ENCODE measurements at places on chromosomes 2 and 18.
A peak's percentile ranks its signal among the peaks of the same experiment; 100 is the strongest.

GRCh38 chr2:16130541-16130880, 190.2 kb downstream of the MYCN start:
- no peak for DNase-seq

GRCh38 chr2:187349326-187349944, 98.6 kb downstream of the CALCRL start:
- no peak for DNase-seq

- no peak for DNase-seq
Observed at GRCh38 chr2:42762155-42762554, 1.8 kb downstream of the OXER1 start.

DNA sequence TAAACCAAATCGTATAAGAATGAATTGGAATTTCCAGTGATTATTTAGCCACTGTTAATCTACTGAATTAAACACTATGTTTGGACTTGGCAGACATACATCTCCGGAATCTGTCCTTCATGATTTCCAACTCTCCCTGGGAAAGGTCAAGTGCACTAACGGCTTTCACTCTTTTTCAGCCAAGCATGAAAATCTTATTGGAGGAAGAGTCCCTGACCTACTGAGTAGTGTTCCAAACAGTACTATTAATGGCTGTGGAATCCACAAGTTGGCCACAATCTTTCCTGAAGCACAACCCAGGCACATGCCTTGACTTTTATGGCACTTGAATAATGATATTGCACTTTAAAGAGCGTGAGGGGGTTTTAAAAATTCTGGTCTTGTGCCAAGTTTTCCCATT, 318.9 kb upstream of the RND3 start:
- DNase-seq: no peak

GRCh38 chr2:6196449-6196848, 504.3 kb downstream of the SOX11 start:
- DNase-seq: no peak

DNA sequence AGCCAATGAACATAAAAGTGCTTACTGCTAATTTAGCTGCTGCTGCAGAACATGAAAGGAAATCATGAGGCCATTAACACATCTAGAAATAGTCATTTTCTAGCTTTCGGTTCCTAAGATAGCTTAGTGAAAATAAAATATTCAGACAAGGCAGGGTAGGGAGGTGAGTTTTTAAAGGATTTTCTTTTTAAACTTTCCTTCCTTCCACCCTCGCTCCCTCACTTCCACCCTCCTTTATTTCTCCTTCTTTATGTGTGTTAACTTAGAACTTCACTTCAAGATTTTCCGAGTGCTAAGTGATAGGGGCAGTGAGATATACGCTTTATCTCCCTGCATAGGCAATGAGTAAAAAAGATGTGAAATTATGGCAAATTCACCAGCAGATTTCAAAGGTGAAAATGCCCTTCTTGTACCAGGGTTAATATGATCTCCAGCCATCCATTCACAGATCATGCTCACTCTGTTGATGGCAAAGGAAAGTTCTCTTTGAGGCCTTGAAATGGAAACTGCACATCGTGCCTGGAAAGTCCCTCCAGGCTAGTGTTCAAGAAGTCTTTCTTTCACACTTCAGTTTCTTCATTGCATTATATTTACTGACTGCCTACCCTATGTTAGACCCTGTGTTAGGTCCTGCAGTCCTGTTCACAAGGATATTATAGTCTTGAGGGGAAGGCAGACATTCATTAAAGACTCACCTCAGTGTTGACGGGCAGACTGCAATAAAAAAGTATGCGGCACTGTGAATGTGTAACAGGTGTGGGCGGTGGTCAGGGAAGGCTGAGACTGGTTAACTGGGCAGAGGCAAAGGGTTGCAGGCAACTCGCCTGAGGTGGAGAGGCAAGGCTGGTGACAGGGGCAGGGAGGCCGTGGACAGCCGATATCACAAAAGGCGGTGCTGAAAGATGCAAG, 200.8 kb downstream of the PLCL1 start:
- no peak for DNase-seq

GRCh38 chr2:155023674-155024073, 325.2 kb downstream of the KCNJ3 start:
- DNase-seq: no peak

DNA sequence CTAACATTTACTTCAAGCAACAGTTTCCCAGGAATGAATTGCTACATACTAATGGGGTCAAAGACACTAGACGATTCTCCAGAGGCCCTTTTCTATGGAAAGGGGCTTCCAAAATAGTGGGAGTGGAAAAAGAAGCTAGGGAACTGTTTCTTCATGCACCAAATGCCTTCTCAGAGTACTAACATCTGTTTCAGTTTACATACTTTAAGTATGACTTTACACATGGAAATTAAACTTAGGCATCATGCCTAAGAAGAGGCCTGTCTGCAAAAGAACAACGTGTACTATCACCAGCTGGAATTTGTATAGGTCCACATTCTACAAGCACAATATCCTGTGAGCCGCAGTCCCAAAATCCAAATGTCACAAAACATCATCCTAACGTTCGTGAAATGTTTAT, 29.4 kb upstream of the WDR75 start:
- no peak for DNase-seq

DNA sequence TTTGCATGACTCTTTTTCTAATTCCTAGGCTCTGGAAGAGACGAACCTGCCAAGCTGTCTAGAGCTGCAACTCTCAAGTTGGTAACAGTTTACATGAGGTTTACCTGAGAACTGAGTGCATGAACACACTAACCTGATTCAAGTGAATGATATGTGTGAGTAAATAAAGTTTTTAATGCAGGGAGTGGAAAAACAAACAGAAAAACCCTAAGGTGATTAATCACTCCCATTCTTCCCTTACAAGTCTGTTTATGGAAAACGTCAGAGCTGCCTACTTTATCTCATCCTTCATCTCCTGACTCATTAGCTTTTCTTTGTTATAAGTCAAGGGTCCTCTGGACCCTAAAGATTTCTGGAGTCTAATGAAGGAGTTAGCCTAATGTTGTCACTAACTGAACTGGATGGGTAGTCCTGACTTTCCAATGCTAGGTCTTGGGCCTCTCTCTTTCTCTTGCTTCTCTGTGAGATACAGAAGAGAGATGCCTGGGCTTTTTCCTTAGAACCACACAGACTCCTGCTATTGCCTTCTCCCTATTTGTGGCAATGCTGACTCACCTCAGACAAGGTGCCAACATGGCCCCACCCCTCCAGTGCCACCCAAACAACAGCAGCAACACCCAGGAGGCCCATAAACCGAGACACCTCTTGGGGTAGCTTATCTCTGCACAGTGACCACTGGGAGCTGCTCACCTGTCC, 952.4 kb downstream of the EPHA4 start:
- DNase-seq: no peak

DNA sequence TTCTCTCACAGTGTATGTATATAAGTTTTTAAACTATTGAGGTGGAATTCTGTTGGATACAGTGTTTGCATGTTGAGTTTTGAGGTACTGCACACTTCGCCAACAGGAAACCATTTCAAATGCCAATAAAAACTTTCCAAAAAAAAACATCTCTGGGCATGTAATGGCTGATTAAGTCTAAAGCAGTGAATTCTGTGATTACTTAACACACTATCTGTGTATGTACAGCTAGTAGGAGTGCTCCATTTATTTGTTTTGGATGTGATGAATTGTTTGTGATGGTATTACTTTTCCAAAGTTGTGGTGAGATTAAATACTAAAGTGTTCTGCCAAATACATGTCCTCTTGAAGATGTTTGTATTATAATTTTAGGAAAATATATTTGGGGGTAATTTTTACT, 31.1 kb downstream of the MMADHC start:
- no peak for DNase-seq

DNA sequence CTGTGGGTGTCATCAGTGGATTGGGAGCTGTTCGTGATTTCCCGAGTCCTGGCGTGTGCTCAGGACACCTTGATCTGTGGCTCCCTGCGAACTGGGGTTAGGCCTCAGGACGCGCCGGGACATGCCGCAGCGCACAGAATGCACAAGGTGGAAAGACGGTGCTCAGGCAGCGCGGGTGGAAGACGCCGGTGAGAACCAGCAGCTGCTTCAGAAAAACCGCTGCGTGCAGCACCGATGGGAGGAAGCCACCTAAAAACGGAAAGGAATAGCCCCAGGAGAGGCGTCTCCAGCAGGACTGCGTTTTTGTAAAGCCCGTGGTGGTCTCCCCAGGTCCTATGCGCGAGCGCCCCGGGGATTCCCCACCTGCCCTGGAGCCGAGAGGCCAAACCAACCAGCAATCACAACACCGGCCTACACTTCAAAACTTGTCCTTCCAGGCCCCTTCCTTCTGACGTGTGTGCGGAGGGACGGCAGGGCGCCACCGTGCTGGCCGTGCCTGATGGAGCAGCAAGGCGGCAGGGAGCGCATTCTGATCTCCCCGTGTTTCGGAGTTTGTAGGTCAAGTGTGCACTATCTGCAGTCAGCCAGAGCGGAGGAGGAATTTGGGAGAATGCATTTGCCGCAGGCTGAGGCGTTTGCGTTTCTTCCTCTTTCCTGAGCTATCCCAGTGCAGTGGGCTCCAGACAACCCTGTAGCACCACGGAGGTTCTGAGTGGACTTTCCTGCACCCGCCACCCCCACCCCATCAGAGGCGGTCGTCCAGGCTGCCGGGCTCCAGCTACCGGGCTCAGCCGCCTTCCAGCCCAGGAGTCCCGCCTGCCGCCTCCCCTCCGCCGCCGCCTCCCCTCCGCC, 32.2 kb downstream of the RTP5 start:
- no peak for DNase-seq

DNA sequence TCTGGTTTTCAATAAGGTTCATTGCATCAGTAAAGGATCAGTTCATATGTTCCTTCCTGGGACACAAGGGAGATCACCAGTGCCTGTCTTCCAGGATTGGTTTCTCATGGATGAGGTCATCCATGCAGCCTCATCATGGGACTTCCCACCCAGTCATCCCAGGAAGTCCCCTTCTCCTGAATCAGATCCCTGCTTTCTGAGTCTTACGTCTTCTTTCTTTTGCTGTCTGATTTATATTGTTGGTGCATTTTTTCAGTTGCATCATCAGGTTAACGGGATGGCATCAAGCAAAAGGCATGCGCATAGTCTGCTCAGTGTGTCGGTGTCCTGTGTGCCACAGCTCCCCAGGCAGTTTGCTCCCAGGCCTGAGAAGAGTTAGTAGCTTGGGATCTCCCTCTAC, 105.9 kb downstream of the SOX11 start:
- DNase-seq: no peak

DNA sequence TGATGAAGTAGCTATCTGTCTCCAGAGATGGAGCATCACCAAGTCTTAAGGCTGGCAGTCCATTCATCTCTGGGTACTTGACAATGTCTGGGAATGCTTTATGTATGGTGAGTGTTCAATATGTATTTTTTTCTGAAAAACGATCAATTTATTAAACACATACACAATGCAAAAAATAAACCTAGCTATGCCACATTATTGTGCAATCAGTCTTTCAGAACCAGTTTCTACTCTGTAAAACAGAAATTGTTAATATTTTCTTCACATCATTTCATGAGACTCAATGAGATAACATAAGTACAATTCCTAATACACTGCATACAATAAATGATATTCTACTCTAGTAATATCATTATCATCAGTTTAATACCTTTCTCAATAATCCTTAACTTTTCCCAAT, 122.5 kb downstream of the PIGN start:
- DNase-seq: no peak

GRCh38 chr2:149036507-149037293, 1.8 kb upstream of the LYPD6B start:
- no peak for DNase-seq

- DNase-seq: no peak
Observed at GRCh38 chr2:190515687-190516086, 18.8 kb downstream of the NEMP2 start.

DNA sequence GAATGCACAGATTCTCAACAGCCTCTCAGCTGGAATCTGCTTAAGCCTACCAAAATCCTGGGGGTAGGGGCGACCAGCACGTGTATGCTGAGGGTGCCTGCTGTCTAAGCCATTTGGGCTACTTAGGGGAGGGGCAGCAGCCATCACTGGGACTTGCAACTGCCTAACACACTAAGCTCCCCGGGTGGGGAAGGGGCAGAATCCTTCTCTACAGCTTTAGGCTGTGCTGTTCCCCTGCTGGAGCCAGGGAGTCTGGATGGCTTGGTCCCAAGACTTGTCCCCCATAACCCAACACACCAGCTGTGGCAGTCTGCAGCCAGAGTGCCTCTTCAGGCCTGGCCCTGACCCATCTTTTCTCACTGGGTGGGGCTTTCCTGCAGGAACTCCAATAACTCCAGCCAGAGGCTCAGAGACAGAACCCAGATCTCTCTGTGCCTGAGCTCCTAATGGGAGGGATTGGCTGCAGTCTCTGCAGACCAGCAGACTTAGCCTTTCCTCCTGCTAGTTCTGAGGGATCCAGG, 305.4 kb upstream of the RND3 start:
- no peak for DNase-seq

DNA sequence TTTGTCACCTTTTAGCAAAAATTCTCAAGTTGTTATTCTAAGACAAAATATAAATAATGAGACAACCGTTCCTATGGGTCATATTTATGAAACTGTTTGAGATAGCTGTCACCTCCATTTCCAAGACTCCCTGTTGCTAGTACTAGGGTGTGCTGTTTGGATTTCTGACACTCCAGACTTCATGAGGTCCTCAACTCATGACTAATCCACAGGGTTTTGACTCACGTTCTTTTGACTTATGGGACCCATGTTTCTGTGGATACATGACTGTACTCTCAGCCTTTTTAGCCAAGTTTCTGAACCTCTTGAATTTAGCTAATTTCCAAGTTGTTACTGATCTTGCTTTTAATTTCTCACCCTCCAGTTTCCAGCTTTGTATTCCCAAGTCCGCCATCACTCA, 178.7 kb upstream of the FAM98A start:
- no peak for DNase-seq

GRCh38 chr18:32753656-32754260, 19.1 kb downstream of the KLHL14 start:
- no peak for DNase-seq

DNA sequence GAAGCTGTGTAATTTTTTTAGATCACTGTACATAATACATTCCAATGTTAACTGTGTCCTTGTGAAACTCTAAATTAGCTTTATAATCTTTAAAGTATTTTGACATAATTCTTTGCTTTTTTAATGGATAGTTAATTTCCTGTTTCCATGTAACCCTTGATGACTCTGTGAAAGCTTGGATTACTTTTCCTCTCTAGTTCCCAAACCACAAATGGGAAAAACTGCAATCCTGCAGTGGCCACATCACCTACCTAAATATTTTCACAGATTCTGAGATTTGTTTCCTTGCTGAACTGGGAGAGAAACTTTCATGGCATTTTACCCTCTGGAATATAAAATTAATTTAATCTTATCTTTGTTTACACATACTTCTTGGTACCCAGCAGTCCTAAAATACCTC, 161.6 kb upstream of the CCDC68 start:
- no peak for DNase-seq

GRCh38 chr2:127143841-127144782, 37.2 kb upstream of the BIN1 start:
- peak; percentile 59 for DNase-seq

- no peak for DNase-seq
Observed at GRCh38 chr18:77365667-77366066, 116.0 kb downstream of the GALR1 start.

Measured in SK-MEL-5 (cell line).